ENCODE measurements at places on chromosomes 5 and 9.

DNA sequence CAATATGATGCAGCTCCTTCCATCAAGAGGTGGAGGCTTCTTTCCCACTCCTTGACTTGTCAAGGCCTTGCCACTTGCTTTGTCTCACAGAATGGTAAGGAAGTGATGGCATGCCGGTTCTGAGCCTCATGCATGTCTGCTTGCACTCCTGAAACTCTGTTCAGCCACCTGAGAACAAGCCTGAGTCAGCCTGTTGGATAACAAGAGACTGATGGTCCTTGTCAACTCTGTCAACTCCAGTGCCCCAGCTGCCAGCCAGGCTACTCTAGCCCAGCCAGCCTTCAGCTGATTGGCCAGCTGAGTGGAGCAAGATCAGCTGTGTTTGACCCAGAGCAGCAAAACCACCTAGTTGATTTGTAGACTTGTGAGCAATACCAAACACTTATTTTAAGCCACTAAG, 4.4 kb upstream of the TENT4A start:
- DNase-seq = no peak

DNA sequence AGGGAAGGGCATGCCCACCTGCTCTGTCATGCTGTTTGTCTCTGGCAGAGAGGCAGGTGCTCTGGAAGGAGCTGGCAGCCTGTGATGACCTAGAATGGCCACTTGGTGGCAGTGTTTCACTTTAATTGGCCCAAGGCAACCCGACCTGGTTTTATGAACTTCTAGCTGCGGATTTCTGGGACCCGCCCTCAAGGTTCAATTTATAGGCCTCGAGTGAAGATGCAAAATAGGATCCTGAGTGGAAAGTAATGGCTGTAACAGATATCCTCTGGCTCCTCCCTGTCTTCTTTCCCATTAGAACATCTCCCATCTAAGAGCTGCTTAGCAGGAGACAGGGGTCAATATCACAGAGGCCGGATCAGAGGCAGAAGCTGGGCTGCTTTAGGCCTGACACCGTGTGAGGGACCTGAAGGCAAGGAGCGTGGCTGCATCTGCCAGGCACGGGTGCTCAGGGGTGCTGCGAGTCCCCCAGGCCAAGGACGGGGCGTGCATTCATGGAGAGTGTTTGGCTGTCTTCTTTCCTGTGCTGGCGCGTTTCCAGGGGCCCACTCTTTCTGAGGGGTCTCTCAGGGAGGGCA, 56.7 kb upstream of the SLC28A3 start:
- DNase-seq = peak; percentile 58

DNA sequence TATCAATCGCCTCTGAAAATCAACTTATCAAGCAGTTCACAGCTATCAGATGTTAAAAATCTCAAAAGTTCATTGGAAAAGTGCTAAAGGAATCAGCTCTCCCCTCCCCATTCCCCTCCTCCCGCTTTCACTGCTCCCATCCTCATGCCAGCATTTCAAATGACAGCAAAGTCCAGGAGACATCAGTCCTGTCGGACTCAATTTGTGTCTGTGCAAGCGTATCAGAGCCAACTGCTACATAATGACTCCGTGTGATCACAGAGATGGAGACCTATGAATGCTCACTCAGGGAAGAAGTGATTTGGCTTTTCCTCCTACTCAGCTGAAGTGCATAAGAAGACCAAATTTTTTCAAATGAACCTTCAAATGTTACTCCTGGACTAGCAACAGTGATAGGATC, 937.2 kb upstream of the DMAC1 start:
- no peak for DNase-seq

DNA sequence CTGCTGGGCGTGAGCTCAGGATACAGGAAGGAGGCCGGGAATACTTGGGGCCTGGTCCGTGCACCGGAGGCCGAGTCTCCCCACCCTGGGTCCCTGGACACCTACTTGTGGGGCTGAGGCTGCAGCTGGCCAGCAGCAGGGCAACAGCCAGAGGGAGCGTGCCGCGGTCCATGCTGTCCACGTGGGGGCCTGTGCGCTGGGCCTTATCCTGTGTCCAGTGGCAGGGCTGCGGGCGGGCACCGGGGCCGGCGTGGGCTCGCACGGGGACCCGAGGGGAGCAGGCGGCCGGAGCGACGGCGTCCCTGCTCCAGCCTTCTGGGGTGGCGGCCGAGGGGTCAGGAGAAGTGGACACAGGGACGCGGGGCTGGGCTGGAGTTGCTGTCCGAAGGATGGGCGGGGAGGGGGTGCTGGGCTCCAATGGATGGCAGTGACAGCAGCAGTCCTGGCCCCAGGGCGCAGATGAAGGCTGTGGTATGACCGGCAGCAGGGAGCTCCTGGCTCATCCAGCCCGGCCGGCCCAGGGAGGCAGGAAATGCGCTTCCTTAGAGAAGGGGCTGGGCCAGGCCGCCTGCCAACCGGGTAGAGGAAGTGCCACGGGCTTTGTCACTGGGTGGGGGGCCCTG, at the start of gene ENG:
Gene ENG (minus strand): TSS at position 475 of the 623 bp plus-strand sequence. CDS start 303 bp downstream, at position 172.
- DNase-seq = no peak

DNA sequence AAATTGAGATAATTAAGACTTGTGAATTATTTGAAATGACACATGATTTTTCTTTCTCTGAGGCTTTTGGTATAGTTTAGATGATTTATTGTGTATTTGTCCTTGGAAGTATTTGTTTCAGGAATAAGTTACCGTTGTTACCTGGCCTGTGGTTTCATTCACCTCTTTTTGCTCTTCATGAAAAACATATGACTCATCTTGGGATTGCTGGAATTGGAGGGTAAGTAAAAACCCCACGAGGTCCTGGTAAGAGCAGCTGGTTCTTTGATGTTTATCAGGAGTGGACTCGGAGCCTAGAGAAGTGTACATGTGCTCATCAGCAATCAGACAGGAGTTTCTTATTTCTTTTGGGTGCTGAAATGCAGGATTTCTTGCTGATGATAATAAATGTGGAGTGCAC, 275.3 kb downstream of the PSAT1 start:
- no peak for DNase-seq

- no peak for DNase-seq
These were observed 5.5 kb upstream of the LYSMD3 start for GRCh38 chr5:90534922-90535321.

GRCh38 chr9:129414377-129414992, 206.4 kb downstream of the C9orf50 start:
- DNase-seq = no peak

GRCh38 chr9:79567671-79568098, 4.1 kb upstream of the TLE4 start:
- no peak for DNase-seq

DNA sequence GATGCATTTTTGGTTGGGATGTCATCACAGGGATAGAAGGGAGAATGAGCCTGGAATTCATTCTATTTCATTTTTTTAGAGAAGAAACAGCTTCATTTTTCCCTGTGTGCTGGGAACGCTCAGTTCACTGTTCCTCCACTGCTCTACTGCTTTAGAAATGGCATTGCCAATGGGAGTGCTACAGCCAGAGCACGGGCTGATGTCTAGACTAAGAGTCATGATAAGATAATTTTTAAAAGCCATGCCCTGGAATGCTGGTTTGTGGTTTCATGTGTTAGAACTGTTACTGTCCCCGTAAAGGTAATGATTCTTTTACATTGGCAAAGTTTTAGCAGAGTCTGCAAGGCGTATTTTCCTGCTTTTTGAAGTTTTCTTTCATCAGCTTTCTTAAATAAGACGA, 119.6 kb downstream of the SEMA6A start:
- DNase-seq = no peak

DNA sequence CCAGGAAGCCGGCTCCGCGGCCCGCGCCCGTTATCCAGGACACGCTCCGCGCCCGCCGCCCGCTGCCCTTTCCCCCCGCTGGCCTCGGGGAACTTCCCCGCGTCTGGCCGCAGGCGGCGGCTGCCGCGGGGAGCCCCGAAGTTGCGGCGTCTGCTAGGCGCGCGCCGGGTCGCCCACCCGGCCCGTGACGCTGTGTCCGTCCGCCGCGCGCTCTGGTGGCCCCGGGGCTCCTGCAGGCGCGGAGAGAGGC, 621 bp upstream of the GCNT4 start:
- no peak for DNase-seq

GRCh38 chr5:80191991-80192398, 63.9 kb downstream of the SERINC5 start:
- DNase-seq = no peak

GRCh38 chr9:10041726-10042229, 571.0 kb downstream of the PTPRD start:
- DNase-seq = no peak

GRCh38 chr5:92544036-92544435, 1037.0 kb downstream of the NR2F1-AS1 start:
- no peak for DNase-seq

DNA sequence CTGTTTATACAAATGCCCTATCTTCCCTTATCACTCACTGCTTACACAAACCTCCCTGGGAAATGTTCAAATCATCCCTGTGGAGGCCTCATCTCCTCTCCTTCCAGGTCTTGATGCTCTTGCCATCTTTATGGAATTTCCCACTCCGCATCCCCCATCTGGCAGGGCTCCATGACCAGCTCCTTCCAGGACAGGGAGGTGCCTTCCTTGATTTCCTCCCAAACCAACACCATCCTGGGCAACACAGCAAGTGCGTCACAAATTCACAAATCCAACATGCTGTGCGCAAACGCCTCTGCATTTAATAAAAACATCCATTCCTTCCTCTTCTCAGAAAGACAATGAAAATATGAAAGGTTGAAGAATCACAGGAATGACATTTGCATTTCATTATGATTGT, 51.7 kb downstream of the EPB41L4A start:
- DNase-seq = no peak

DNA sequence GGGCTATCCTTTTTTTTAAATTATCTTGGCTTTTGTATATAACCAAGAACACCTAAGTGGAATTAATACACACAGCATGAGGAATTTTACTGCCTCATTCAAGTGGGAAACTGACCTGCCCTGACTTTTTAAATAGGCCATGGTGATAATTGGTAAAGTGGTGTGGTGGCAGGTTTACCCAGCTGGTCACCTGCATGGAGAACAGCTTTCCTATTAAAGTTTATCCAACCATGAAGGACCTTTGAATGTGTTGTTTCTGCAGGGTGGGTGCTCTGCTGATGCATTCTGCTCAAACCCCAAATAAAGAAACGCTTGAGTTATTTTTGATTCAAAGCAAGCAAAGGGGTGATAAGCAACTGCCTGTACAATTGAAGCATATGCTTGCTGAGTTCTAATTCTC, 261.0 kb upstream of the GRIN3A start:
- DNase-seq = no peak

DNA sequence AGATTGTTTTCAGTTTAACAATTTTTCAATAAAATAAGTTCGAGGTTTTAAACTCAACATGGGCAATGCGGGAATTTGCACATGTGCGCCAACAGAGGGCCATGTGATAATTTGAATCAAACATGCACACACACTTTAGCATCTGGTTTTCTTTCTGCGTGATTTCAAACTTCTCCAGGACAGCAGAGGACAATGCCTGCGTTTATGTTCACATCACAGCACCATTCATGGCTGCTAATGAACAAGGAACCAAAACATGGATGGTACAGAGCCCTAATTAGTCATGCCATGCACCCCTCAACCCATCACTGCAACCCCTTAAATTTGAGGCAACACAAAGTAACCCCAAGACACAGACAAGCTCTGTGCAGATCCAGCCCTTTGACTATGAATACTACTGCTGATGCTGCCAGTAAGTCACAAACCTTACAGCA, 2.8 kb downstream of the SHC3 start:
- DNase-seq = no peak

DNA sequence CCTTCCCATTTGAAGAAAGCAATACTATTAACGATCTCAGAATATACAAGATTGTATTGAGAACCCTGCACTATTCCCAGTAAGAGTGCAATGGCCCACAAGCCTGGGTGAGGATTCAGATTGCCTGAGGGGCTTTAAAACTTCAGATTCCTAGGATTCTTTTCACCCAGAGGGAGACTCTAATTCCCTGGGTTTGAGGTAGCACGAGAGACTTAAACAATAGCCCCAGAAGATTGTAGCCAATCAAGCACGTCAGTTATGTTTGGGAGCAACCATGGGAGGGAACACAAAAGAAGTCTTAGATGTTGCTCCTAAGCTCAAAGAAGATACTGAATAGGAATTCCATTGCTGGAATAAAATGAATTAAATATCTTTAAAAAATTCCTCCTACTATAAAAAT, 17.9 kb downstream of the MRPS27 start:
- DNase-seq = no peak

- no peak for DNase-seq
These were observed 291.2 kb downstream of the CWC27 start for GRCh38 chr5:65059681-65060598.

DNA sequence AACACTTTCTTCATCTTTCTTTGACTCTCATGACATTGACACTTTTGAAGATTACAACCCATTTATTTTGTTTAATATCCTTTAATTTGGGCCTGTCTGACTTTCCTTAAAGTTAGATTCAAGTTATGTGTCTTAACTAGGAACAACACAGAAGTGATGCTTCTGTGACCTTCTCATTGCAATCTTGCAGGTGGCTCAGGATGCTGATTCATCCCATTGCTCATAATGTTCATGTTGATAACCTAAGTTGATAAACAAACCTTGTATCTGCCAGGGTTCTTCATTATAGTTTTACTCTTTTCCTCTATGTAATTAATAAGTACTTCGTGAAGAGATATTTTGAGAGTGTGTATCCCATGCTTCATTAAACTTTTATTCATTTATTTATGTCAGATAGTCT, 107.2 kb upstream of the SHB start:
- DNase-seq = no peak

GRCh38 chr9:136081113-136081825, 13.8 kb downstream of the NACC2 start:
- no peak for DNase-seq

- DNase-seq = no peak
These were observed 45.7 kb downstream of the SH3GL2 start for GRCh38 chr9:17624571-17624970.

DNA sequence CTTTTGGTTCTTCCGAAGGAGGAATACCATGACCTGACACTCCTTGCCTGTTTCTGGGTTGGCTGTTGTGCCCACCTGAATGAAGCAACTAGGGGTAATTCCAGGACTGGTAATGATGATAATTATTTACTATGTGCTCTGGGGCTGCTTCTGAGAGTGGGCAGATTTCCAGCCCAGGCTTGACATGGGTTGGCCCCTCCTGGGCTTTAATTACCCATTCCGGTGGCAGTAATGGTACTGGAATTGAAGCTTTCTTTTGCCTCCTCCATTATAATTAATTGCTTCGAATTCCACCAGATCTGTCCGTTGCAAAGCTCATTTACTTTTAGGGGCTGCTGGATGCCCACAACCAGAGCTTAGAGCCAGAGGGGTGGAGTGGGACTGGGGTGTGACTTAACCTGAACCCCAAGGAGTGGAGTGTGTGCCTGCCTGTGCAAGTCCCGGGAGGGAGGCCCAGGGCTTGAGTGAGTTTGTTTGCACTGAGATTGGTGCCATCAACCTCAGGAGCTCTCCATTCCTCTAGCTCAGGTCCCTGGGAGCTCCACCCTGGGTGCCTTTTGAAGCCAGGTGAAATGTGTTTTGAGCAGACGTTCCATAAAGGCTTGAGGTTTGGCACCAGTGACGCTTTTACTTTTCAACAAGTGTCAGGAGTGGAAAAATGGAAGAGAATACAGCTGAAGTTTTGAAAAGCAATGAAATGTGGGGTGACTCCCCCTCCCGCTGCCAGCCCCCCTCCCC, 214.6 kb downstream of the PDZD2 start:
- no peak for DNase-seq

GRCh38 chr9:272251-273213, 57.9 kb downstream of the DOCK8 start:
- DNase-seq = no peak

GRCh38 chr9:15144622-15145061, 162.4 kb downstream of the TTC39B start:
- DNase-seq = peak; percentile 8

- DNase-seq = no peak
These were observed 60.9 kb downstream of the IL31RA start for GRCh38 chr5:55911784-55912653.

GRCh38 chr5:115098041-115098702, 71.5 kb downstream of the TRIM36 start:
- peak; percentile 42 for DNase-seq

Measured in HCT116 (cell line).